Uterus (tissue), 4 donors: ENCODE measurements at places on chromosomes 7 and 10. TPM values are rescaled to one million over a fixed set of nuclear protein-coding genes. Genes with fewer than 3 reads are reported as not detected.

DNA sequence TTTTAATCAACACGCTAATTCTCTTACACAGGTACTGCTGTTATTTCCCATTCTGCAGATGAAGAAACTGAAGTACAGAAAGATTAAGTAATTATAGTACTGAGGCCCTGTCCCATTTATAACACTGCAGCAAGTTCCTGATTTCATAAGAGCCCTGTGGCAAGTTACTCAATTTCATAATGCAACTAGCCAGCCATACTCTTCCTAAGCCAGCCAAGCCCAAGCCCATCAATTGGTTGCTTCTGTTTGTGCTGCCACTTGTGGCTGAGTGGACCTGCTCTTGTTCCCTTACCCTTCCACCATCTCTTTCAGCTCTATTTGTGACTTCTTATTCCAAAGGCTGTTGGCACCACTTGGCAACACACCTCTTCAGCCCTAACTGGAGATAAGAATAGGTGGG, 19.7 kb upstream of the PRPF18 start:
- H3K4me1 ChIP-seq = no peaks in the 10 kb centered on the region
- no peak overlapping the region for H3K4me3 ChIP-seq
- no peak overlapping the region for H3K27ac ChIP-seq
- H3K36me3 ChIP-seq = no peaks in the 10 kb centered on the region

GRCh38 chr7:118366363-118366762, 141.9 kb downstream of the ANKRD7 start:
- no peaks in the 10 kb centered on the region for H3K4me1 ChIP-seq
- no peak overlapping the region for H3K27ac ChIP-seq
- H3K4me3 ChIP-seq = no peak overlapping the region
- DNase-seq = no peak
- H3K27me3 ChIP-seq = no peaks in the 10 kb centered on the region

DNA sequence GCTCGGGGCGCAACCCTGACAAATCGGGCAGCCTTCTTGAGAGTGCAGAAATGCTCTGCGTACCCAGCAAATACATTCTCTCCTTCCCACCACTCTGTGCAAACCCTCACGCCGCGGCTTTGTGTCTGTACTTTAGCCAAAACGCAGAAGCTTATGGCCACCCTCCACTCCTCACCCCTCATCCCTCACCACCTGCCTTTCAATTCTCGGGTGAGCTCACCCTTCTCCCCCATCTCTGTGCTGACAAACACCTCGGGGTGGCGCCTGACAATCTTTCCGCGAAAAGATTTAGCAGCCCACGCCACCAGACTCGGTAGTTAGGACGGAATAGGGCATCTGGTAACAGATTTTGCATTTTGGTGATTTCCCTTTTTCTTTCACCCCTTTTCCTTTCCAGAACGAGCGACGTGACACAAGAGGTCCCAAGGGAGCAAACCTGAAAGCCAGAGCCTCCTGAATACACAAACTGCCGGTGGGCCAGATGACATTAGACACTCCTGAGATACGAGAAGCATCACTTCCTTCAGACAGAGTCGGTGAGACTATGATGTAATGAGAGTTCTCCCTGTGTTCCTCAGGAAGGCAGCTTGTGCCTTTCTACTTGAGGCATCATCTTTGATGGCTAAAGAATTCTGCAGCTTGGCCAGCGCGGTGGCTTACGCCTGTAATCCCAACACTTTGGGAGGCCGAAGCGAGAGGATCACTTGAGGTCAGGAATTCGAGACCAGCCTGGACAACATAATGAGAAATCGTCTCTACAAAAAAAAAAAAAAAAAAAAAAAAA, 671 bp upstream of the ATAD1 start:
- peak overlapping the region; percentile 79 for H3K27ac ChIP-seq
- no peaks in the 10 kb centered on the region for H3K36me3 ChIP-seq
- no peaks in the 10 kb centered on the region for H3K4me1 ChIP-seq
- peak overlapping the region; percentile 90 for H3K4me3 ChIP-seq

GRCh38 chr10:33386926-33387325, 52.5 kb upstream of the NRP1 start:
- DNase-seq = no peak
- no peaks in the 10 kb centered on the region for H3K4me1 ChIP-seq
- no peak overlapping the region for H3K27ac ChIP-seq
- no peaks in the 10 kb centered on the region for H3K27me3 ChIP-seq
- H3K36me3 ChIP-seq = no peaks in the 10 kb centered on the region

- H3K27me3 ChIP-seq = no peaks in the 10 kb centered on the region
- no peak overlapping the region for H3K4me3 ChIP-seq
- no peak overlapping the region for H3K27ac ChIP-seq
- no peaks in the 10 kb centered on the region for H3K4me1 ChIP-seq
Observed at GRCh38 chr10:21522631-21523406, 2.7 kb downstream of the SKIDA1 start.

DNA sequence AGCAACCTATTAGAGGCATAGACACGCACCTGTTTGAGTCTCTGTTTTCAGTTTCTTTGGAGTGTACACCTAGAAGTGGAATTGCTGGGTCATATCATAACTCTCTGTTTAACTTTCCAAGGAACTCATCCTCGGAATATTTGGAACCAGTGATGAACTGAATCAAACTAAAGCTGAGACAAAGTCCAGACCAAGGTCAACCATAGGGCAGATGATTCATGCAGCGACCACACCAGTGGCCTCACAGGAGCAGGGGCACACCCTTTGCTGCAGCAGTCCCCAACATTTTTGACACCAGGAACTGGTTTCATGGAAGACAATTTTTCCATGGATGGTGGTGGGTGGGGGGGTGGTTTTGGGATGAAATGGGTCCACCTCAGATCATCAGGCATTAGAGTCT, 4.9 kb upstream of the OPTN start:
- H3K4me1 ChIP-seq = no peaks in the 10 kb centered on the region
- DNase-seq = no peak
- H3K27ac ChIP-seq = no peak overlapping the region
- H3K27me3 ChIP-seq = no peaks in the 10 kb centered on the region
- no peaks in the 10 kb centered on the region for H3K36me3 ChIP-seq

DNA sequence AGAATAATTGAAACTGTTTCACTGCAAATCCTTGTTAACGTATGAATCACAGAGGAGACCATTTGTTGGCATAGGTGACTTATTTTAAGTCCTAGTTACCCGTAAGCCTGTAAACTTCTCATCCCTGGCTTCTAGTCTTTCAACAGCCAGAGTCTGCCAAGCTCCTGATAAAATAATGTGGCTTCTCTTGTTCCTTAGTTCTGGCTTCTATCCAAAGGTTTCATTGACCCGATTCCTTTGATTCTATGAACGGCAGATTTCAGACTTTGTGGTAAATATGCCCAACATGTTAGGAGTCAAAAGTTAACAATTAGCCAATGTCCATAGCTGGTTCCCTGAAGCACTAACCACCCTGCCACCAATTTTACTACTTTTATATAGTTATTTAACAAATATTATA, 23.3 kb downstream of the DNAH11 start:
- no peaks in the 10 kb centered on the region for H3K4me1 ChIP-seq
- no peak overlapping the region for H3K27ac ChIP-seq
- H3K36me3 ChIP-seq = no peaks in the 10 kb centered on the region
- no peak overlapping the region for H3K4me3 ChIP-seq
- no peak for DNase-seq
- no peaks in the 10 kb centered on the region for H3K27me3 ChIP-seq

GRCh38 chr7:139698844-139699243, 79.0 kb downstream of the HIPK2 start:
- no peaks in the 10 kb centered on the region for H3K4me1 ChIP-seq
- H3K27me3 ChIP-seq = no peaks in the 10 kb centered on the region
- H3K4me3 ChIP-seq = no peak overlapping the region
- no peaks in the 10 kb centered on the region for H3K36me3 ChIP-seq
- no peak overlapping the region for H3K27ac ChIP-seq
- DNase-seq = no peak

GRCh38 chr10:17196573-17196972, 4.9 kb downstream of the TRDMT1 start:
- H3K36me3 ChIP-seq = no peaks in the 10 kb centered on the region
- no peaks in the 10 kb centered on the region for H3K27me3 ChIP-seq
- H3K4me3 ChIP-seq = no peak overlapping the region
- DNase-seq = no peak

- H3K36me3 ChIP-seq = no peaks in the 10 kb centered on the region
- H3K4me3 ChIP-seq = no peak overlapping the region
- DNase-seq = no peak
- H3K27me3 ChIP-seq = no peaks in the 10 kb centered on the region
- H3K27ac ChIP-seq = no peak overlapping the region
Observed at GRCh38 chr10:127153181-127153580, 43.2 kb downstream of the INSYN2A start.

- peaks cover 5% of the 10 kb centered on the region for H3K4me1 ChIP-seq
- no peak overlapping the region for H3K4me3 ChIP-seq
- no peaks in the 10 kb centered on the region for H3K27me3 ChIP-seq
- H3K27ac ChIP-seq = no peak overlapping the region
- DNase-seq = no peak
- no peaks in the 10 kb centered on the region for H3K36me3 ChIP-seq
Observed at GRCh38 chr7:99080679-99081078, 63.2 kb downstream of the SMURF1 start.

DNA sequence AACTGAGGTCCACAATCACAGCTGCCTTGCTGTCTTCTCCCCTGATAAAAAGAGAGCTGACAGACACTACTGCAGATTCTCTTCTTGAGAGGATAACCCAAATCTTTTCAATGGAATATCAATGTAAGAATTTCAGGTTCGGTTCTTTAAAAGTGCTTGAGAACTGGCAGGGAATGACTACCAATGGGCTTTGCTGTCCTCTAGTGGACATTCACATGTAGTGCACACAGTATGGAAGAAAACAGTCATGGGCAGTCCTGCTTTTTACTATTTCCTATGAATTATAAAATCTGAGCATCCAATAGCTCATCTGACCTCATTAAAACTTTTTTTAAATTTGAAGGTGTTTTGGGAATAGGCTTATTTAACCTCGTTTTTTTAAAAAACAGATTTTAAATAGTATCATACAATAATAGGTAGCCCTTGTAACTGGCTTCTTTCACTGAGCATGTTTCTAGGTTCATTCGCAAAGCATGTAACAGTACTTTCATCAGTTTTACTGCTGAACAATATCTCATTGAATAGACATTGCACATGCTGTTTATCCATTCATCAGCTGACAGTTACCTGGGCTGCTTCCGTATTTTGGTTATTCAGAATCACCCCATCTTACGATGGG, 18.3 kb downstream of the FZD9 start:
- no peak for DNase-seq
- H3K36me3 ChIP-seq = no peaks in the 10 kb centered on the region
- no peak overlapping the region for H3K27ac ChIP-seq

FAM204A gene
- total RNA-seq = 6.8 TPM

LDB3 gene
- total RNA-seq = 5.9 TPM

FBXL13 gene
- total RNA-seq = 12.9 TPM

EEPD1 gene
- total RNA-seq = 1.8 TPM

HABP2 gene
- total RNA-seq = 5.6 TPM

ADAM22 gene
- total RNA-seq = 19.8 TPM
